Endothelial cell of coronary artery (primary cell): ENCODE measurements at places on chromosomes 1 and 21. TPM values are rescaled to one million over a fixed set of nuclear protein-coding genes. Genes with fewer than 3 reads are reported as not detected.

Gene OR2G2
- not detected in 2 replicates for total RNA-seq

Gene ALX3
- total RNA-seq: not detected in 2 replicates

Gene CD164L2
- total RNA-seq: not detected in 2 replicates

Gene CCDC185
- not detected in 2 replicates for total RNA-seq

Gene S100A1
- not detected in 2 replicates for total RNA-seq

Gene KCNJ10
- total RNA-seq: not detected in 2 replicates

Gene CFAP141
- total RNA-seq: not detected in 2 replicates

Gene UMODL1
- not detected in 2 replicates for total RNA-seq

Gene CACNA1S
- total RNA-seq: not detected in 2 replicates

Gene FCRL1
- total RNA-seq: not detected in 2 replicates

Gene C4BPB
- total RNA-seq: 0.18 and 0.28 TPM in 2 replicates

Gene KHDC4
- total RNA-seq: 17.9 and 26.4 TPM in 2 replicates
